ENCODE measurements at places on chromosomes 5 and 9.
A peak's percentile ranks its signal among the peaks of the same experiment; 100 is the strongest.

DNA sequence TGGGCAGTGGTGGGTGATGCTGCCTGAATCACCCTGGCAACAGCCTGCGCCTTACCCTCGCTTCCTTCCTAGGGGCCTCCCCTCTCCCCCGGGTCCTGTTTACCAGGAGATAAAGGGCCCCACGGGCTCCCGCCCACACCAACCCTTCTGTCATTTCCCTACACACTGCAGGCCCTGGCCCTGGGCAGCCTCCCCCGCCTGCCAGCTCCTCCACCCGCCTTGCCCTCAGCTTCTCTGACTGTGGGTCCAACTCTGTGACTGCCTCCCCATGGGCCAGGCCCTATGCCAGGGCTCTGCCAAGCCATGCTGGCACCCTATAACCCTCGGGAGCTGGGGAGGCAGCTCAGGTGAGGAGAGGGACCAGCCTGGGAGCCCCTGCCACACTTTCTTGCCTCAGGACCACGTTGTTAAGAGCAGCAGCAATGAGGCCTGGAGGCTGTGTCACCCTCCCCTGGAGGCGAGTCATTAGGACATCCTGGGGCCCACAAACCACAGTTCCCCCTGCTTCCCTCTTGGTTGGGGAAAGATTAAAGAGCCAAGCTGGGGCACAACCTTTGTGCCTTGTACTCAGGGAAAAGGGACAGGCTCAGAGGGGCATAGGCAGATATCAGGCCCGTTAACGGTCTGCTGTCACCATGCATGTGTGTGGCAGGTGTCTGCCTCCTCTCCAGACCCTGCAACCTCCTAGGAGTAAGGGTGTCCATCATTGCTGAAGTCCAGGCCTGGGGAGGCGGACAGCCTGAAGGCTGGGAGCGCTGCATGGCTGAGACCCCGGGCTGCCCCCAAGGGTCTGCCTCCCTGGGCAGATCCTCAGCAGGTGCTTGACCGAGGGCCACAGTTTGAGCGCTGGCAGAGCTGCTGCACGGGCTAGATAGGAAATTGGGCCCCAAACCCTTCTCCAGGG is 2.8 kb downstream of the MGAT4B start:
- DNase-seq = peak; percentile 77

- DNase-seq = no peak
Observed at GRCh38 chr9:116285320-116285719, 131.7 kb downstream of the PAPPA start.

DNA sequence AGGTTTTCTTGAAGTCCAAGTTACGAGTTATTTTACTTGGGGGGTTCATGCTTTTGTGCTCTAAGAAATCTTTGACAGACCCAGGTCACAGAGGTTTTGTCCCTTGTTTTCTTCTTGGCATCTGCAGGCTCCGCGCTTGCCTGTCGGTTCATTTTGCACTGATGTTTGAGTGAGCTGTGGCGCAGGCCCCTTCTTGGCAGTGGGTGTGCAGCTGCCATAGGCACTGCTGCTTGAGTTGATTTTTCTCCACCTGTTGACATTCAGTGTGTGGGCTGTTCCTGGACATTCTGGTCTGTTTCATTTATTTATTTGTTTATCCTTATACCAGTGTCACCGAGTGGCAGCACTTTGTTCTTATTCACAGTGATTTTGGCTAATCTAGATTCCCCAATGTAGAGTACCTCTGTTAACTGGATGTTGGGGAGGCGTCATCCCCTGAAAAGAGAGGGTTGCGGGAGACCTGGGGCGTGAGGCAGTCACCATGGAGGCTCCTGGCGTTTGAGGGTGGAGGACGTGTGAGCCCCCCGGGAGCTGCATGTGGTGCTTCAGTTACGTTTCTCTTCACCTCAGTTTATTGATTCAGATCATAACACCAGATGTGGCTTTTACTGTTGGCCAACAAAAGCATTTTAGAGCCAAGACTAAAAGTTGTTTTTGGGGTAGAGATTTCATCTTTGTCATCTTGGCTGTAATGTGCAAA is 121.4 kb upstream of the CACNA1B start:
- DNase-seq = no peak

DNA sequence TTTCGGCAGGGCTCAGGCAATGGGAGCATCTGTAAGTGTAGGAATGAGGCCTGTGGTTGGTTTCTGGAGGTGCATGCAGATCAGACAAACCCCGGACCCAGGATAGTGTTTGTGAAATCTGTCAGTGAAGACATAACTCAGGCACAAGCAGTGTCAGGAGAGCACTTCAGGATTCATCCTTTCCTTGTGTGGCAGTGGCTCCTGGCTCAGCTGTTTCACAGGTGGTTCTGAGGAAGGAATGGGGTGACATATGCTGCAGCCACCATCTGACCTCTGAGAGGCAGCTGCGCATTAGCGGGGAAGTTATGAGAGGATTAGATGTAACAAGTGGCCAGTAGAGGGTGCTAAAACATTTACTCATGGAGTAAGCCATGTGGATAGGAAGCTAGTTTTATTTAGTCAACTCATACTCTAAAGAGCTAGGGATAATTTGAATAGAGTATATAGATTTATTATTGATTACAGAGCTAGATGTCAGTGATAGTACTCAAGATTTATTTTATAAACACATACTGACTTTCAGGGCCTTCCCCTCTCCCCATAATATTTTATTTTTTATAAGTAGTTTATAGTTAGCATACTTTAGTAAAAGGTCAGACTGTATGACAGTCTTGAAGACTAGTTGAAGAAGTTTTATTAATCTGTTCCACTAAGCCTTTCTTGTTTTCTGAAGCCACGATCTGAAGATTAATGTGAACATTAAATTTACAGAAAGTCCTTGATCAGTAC is 28.4 kb downstream of the NNT start:
- DNase-seq = no peak

DNA sequence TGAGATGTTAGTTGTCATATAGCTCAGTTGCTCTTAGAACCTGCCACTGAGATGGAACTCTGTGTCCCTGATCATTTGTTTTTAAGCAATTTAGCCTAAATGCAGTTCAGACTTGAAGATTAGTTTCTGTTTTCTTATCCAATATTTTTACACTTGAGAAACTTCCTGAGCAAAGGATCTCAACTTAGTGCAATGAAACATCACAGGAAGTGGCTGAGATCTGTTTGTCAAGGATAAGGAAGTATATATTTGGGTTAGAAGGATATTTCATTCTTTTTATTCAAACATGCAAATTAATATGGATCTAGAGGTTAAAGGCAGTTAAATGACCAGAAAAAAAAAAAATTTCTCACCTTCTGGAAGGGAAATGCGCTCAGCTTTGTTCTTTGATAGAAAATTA is 19.7 kb upstream of the F2R start:
- DNase-seq = no peak

GRCh38 chr9:107733523-107733894 is 243.9 kb upstream of the KLF4 start:
- peak; percentile 85 for DNase-seq

- no peak for DNase-seq
Observed at GRCh38 chr5:172943906-172944305, 15.3 kb upstream of the RPL26L1 start.

GRCh38 chr5:119022017-119022745 is 33.8 kb upstream of the DTWD2 start:
- no peak for DNase-seq

GRCh38 chr9:37369671-37370070 is 52.8 kb upstream of the GRHPR start:
- DNase-seq = no peak

- DNase-seq = no peak
Observed at GRCh38 chr9:136488247-136489214, 5.7 kb upstream of the SEC16A start.

GRCh38 chr5:178115814-178116142 is 2.4 kb downstream of the N4BP3 start:
- no peak for DNase-seq

DNA sequence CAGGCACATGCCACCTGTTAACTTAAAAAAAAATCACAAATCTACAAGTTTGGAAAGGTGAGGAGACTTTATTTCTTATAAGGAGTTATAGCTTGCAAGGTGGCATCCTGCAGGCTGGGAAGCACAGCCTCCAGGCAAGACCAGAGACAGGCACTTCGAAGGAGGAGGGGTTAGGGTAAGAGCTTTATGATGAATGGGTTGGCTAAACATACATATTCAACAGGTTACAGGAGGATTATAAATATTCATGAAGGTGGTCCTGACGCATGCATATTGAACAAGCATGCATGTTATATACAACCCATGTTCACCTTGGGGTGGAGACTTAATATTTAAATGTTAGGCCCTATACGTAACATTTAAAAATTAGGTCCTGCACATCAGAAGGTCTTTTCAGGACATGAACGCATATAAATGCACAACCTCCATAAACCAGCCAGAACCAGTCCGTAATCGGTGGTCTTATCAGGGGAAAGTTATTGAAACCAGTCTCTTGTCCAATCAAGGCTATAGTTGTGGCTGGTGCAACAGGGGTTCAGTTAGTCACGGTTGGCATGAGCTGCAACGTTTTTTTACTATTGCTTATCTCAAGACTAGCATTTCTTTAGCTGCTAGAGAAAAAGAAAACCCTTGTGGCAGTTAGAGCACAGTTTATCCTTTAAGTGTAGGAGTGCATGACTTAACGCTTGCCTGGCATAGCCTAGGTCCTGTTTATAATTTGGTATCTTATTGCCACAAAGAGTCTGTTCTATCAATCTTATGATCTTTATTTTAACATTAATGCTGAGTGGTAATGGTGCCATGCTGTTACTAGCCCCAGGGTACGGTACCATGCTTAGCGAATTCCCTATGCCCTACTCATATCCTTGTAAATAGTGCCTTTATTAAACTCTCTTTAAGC is 72.7 kb downstream of the C9orf57 start:
- DNase-seq = no peak

DNA sequence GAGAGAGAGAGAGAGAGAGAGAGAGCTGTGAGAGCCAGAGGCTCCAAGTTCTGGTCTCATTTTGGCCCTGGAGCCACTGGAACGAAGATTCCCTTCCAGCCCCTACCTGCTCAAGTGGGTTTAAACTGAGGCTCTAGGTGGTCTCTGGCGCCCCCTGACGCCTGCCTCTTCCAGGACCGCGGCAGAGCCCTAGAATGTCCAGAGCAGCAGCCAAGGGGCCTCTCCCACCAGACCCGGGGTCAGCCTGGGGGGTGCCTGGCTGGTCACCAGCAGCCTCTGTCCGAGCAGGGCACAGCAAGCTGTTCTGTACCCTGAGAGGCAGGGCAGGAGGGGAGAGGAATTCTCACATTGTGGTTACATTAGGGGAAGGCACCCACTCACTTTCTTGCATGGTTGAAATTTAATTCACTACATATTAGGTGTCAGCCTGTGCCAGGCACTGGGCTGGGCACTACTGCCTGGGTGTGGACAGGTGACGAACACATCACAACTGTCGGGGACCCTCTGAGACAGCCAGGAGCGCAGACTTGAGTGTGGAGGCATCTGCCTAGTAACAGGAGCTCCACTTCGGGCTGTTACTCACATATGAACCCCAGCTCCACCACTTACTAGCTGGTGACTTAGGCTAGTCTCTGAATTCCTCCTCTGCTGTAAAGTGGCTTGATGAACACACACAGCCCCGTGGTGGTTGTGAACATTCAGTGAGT is 44.5 kb downstream of the AMBP start:
- DNase-seq = peak; percentile 50
